Activated T-cell treated with anti-CD3 and anti-CD28 coated beads, Interleukin-2, amount 50 U/mL, for 72 hours (primary cell): ENCODE measurements at places on chromosomes 7 and 10.

DNA sequence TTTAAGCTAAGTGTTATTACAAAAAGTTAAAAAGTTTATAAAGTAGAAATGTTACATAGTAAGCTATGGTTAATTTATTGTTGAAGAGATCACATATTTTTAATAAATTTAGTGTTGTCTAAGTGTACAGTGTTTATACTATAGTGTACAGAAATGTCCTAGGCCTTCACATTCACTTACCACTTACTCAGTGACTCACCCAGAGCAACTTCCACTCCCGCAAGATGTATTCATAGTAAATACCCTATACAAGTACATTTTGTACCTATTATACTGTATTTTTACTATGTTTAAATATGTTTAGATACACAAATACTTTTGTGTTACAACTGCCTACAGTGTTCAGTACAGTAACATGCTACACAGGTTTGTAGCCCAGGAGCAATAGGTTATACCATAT lies 69.2 kb downstream of the DNAJC1 start:
- no peak for DNase-seq

DNA sequence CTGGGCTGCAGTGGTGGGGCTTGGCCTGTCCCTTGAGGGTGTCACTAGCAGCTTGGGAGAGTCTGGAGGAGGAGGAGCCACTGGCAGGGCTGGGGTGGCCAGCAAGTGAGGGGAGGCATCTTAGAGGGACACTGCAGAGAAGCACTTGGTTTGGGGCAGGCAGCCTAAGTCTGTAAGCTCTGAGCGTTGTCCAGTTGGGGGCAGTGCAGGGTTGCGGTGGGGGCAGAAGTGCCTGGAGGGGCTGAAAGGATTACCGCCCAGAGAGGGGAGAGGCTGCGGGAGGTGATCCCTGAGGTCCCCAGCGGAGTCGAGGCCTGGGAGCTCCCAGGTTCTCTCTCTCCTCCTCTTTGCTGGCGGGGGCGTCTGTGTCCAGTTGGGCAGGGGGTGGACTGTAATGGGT lies 7.4 kb downstream of the ADCYAP1R1 start:
- no peak for DNase-seq

DNA sequence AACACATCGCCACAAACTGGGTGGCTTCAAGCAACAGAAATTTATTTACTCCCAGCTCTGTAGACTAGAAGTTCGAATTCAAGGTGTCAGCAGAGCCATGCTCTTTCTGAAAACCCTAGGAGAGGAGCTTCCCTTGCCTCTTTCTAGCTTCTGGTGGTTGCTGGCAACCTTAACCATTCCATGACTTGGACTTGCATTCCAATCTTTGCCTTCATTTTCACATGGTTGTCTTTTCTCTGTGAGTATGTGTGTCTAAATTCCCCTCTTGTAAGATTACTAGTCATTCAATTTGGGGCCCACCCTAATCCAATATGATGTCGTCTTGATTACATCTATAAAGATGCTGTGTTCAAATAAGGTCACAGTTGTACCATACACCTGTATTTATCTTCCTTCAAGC lies 65.9 kb upstream of the PRKG1 start:
- DNase-seq, result no peak

DNA sequence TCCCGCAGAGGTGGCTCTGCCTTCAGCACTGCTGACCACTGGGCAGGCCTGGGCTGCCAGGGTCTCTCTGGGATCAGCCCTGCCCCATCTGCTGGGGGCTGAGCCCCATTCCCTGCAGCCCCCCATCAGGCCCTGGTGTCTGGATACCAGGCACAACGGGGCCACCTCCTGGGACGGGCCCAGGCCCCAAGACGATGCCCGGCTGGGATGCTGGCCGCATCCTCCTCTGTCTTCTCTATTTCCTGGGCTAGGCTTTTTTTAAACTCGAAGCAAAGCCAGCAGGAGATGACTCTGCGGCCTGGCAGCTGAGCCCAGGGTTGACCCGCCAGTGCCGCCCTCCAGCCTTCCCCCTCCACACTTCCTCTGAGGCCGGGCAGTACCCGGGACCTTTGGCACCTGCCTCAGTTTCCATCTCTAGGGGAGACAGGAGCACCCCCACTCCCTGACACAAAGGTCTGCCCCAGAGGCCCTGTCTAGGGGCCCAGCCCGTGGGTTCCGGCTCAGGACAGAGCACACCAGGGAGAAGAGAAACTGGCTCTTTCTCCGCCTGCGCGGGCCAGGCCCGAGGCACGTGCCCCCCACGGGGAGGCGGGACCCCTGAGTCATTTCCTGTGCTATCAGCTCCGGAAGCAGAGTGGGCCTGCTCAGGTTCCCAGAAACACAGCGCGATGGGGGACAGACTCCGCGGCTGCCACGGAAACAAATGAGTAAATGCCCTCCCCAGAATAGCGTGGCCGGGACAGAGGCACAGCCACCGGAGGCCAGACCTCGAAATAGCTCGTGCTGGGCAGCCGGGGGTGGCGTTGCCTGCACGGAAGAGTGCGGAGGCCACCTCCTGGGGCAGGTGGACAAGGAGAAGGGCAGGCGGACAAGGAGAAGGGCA lies 84.6 kb upstream of the PDGFA start:
- DNase-seq, result peak; percentile 96

- peak; percentile 89 for DNase-seq
Observed at GRCh38 chr7:20330239-20330927, at the start of gene ITGB8. TSS of gene ITGB8 (plus strand) at chr7:20330900. CDS start at chr7:20331807, 907 bp downstream.

GRCh38 chr10:59708816-59709394 lies 745 bp downstream of the SLC16A9 start:
- peak; percentile 9 for DNase-seq

DNA sequence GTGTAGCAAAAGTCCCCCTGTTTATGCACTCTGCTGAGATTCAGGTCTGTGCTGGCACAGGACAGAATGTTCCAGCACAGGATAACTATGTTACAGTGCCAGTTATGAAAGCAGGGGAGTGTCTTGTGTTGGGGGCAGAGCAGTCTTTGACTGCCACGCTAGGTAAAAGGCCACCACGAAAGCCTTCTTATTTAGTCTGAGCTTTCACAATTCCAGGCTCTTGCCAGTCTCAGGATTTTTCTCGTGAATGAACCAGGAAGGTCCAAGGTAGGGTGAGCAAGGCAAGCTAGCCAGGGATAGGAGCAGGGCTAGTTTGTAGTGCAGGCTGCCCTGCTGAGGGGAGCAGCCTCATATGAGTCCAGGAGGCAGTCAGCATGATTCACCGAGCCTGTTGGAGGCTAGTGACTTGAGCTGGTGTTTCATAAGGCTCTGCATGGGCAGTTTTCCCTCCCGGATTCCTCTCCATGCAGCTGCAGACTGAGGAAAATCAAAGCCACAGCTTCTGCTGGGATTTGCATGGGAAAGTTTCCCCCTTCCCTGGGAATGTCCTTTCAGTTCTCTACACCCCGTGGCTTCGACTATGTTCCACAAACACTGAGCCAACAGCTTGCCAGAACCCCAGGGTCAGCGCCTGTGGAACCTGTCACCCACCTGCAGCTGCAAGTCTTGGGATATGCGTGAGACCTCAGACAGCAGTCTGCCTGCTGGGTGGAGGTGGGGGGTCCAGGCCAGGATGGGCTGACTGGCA lies 112.3 kb downstream of the JCAD start:
- no peak for DNase-seq

GRCh38 chr7:22720791-22721786 lies 5.9 kb upstream of the IL6 start:
- no peak for DNase-seq

GRCh38 chr7:64887756-64888508 lies 15.1 kb upstream of the ZNF273 start:
- peak; percentile 67 for DNase-seq

DNA sequence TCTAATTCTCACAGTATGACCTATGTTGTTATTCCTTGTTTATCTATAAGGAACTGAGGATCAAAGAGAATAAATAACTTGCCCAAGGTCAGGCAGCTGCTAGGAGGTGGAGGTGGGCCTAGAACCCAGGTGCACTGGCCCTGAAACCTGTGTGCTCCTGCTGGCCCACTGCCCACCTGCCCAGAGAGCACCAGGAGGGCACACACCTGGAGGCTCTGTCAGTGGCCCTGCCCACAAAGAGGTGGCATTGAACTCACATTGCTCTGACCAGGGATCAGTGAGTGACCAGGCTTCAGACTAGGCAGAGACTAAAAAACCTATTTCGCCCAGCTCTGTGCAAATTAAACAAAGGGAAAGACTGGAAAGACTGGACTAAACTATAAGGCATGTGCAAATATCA lies 210.6 kb downstream of the TNS3 start:
- DNase-seq, result no peak

DNA sequence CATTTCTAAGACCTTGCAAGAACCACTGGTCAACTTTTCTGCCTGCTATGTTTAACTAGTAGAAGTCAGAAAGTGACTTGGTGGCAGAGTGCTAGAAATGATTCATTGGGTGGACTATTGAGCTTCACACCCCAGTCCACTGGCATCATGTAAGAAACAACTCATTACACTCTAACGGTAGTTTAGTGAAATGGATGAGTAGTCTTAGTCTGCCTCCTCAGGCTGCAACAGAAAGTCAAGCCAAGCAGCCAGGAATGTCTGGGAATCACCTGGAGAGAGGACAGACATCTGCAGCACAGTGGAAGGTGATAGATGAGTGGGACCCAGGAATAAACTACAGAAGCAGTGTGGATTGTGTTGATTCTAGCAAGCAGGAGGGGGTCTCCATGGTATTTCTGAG lies 125.4 kb downstream of the AUTS2 start:
- DNase-seq, result no peak

- no peak for DNase-seq
Observed at GRCh38 chr7:43204081-43204480, 91.6 kb downstream of the HECW1 start.

DNA sequence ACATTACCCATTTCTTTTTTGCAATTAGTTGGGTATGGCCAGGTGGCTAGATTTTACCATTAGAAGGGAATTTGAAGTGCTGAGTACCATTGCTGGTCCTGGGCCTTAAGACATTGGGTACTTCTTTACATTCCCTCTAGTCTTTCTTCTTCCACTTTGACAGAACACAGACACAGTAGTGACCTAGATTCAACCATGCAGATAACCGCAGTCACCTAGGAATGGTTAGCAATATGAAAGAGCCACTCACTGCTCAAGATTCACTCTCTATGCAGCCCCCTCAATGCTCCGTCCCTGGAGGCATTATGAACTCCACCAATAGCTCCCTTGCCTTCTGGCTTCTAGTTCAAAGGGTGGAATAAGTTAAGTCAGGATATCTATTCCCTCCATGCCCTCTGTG lies 16.2 kb upstream of the PON1 start:
- no peak for DNase-seq

DNA sequence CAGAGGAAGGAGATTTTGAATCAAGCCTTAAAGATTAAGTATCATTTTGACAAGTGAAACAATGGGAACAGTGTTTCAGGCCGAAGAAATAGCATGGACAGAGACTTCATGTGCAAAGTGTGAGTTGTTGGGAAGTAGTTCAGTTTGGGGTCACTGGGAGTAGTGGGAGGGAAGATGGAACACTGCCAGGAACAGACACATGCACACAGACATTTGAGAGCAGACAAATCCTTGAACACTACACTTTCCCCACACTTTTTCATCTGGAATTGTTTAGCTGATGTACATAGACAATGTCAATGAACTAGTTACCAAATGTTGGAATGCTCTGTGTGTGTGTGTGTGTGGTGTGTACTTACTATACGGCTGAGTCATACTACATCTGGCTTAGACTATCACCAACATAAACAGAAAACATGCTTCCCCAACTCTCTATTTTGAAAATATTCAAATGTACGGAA lies 52.4 kb upstream of the LRRC17 start:
- no peak for DNase-seq

- DNase-seq, result no peak
Observed at GRCh38 chr7:121992068-121992467, 119.1 kb downstream of the PTPRZ1 start.

- DNase-seq, result no peak
Observed at GRCh38 chr7:80844916-80845315, 73.9 kb downstream of the SEMA3C start.

DNA sequence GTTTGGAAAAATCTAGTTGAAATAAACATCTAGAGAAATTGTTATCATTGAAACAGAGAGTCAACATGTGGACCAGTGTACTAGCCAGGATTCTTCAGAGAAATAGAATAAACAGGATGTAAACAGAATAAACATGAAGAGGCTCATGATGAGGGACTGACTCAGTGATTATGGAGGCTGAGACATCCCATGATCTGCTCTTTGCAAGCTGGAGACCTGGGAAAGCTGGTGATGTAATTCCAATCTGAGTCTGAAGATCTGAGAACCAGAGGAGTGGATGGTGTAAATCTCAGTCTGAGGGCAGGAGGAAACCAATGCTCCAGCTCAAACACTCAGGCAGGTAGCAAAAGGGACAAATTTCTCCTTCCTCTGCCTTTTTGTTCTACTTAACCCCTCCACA lies 62.9 kb upstream of the FAM180A start:
- no peak for DNase-seq

DNA sequence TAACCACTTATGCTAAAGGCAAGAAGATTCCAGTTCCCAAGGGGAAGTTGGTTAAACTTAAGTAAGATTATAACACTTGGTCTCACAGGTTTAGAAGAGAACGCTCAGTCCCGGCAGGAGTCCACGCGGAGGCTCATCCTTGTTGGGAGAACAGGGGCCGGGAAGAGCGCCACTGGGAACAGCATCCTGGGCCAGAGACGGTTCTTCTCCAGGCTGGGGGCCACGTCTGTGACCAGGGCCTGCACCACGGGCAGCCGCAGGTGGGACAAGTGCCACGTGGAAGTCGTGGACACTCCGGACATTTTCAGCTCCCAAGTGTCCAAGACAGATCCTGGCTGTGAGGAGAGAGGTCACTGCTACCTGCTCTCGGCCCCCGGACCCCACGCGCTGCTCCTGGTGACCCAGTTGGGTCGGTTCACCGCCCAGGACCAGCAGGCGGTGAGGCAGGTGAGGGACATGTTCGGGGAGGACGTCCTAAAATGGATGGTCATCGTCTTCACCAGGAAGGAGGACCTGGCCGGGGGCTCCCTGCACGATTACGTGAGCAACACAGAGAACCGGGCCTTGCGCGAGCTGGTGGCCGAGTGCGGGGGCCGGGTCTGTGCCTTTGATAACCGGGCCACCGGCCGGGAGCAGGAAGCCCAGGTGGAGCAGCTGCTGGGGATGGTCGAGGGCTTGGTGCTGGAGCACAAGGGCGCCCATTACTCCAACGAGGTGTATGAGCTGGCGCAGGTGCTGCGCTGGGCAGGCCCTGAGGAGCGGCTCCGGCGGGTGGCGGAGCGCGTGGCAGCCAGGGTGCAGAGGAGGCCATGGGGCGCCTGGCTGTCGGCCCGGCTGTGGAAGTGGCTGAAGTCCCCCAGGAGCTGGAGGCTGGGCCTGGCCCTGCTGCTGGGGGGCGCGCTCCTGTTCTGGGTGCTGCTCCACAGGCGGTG lies 3.8 kb downstream of the GIMAP1 start:
- no peak for DNase-seq
